ENCODE measurements at places on chromosomes 5 and 9.
A peak's percentile ranks its signal among the peaks of the same experiment; 100 is the strongest.

- no peak for DNase-seq
Measured at GRCh38 chr9:76456202-76456926, 2.6 kb upstream of the GCNT1 start.

GRCh38 chr5:65474130-65474711, 7.5 kb downstream of the ADAMTS6 start:
- DNase-seq: no peak

DNA sequence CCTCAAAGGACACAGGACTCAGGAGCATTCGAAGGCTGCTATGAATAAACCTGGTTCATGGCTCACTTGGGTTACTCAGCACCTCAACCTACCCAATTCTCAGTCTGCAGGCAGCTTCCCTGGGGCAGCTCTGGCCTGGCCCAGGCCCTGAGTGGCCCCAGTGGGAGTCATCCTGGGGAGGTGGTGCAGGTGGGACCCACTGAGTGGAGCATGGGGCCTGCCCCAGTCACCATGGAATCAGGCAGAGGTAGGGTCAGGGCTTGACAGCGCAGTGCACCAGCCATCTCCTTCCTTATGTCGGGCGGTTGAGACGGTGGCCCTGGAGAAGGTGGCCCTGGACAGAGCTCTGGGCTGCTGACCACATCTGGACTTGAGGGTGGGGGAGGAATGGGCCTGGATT, 19.2 kb downstream of the PLEKHG4B start:
- no peak for DNase-seq

GRCh38 chr5:35149041-35149440, 81.2 kb downstream of the PRLR start:
- DNase-seq: no peak

DNA sequence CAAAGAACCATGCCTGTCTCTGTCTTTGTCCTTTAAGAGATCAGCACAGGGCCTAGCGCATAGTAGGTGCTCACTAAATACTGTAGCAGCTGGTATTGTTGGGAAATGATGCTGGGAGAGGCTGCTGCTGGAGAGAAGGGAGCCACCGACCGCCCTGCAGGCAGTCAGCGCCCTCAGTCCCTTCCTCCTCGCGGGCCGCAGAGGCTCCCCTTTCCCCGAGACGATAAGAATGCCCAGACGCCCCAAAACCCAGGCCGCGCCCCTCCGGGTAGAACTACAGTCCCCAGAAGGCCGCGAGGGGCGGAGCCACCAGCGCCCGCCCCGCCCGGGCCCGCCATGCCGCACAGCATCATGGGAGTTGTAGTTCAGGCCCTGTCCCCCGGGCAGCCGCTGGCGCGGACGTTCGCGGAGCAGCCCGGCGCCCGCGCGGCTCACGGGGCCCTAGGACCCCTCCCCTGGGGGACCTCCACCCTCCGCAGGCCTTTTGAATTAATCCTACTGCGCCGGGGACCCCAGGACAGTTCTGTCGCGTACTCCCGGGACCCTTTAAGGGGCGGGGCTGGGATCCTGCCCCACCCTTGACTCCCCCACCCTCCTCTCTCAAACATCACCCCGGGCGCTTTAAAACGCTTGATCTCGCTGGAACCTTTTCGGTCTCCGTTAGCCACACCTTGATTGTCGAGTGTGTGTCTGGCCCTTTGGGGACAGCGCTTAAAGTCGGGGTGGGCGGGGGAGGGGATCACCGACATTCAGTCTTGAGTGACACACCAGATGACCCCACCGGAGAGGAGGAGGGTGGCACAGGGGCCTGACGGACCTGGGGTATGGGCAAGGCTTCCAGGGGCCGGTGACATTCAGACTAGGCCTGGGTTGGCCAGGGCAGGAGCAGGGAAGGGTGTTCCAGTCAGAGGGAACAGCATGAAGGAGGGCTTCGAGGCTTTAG, 24.8 kb upstream of the IER5L start:
- DNase-seq: peak; percentile 83

DNA sequence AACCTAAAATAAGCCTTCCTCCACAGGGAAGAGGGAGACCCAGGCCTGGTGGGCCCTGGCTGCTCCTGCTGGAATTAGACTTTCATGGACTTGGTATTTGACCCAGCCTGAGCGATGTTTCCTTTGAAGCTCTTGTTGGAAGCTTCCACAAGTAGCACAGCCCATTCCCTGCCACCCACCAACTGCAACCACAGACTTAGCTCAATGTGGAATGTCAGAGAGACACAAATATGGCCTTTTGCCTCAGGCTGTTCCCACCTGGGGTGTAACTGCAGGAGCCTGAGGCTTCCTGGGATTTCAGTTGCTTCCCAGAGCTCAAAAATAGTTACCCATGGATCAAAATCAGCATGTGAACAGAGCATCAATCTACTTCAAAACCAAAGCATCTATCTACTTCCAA, 70.3 kb upstream of the LHFPL2 start:
- no peak for DNase-seq

GRCh38 chr5:38443390-38443789, 113.1 kb downstream of the LIFR start:
- no peak for DNase-seq

DNA sequence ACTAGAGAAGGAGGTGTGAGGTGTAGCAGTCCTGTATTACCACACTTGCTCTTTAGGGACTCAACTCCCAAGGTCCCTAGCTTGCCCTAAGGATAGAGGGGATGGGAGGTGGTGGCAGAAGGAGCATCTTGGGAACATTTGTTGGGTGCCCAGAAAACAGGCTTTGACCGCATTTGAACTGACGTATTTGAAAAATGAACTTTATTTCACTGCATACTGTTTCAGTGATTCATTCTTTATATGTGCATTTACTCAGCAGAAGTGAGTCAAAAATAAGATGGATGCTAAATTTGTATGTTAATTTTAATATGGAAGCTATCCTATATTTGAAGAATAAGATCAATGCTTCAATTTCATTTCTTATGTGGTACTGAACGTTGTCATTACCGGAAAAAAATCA, 18.7 kb downstream of the DMRT3 start:
- DNase-seq: no peak

DNA sequence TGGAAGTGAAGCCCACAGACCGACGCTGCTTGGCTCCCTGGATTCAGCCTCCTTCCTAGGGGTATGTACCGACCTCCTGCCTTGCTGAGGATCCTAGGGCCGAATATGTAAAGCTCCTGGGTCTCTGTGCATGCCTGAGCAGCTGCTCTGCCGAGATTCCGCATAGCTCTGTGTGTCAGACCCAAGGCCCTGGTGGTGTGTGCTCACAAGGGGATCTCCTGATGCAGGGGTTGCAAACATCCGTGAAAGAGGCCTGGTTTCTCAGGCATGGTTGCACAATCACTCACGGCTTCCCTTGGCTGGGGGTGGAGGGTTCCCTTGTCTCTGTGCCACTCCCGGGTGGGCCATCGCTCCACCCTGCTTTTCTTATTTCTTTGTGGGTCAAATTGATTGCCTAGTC, 19.9 kb upstream of the SVEP1 start:
- no peak for DNase-seq

- DNase-seq: no peak
Measured at GRCh38 chr5:150595466-150596031, 44.9 kb upstream of the SYNPO start.

DNA sequence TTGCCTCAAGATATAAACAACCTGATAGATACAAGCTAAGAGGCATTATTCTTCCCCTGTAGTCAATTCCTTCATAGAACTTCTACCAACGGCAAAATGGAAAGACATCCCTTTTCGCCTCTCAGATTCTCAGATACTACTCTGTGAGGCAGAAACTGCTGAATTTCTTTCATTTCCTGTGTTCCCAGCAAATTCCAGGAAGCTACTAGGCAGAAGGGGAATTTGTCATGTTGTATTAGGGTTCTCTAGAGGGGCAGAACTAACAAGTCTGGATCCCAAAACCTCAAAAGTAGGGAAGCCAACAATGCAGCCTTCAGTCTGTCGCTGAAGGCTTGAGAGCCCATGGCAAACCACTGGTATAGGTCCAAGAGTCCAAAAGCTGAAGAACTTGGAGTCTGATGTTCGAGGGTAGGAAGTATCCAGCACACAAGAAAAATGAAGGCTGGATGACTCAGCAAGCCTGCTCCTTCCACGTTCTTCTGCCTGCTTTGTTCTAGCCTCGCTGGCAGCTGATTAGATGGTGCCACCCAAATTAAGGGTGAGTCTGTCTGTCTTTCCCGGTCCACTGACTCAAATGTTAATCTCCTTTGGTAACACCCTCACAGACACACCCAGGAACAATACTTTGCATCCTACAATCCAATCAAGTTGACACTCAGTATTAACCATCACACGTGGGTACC, 15.2 kb downstream of the RNF180 start:
- no peak for DNase-seq

DNA sequence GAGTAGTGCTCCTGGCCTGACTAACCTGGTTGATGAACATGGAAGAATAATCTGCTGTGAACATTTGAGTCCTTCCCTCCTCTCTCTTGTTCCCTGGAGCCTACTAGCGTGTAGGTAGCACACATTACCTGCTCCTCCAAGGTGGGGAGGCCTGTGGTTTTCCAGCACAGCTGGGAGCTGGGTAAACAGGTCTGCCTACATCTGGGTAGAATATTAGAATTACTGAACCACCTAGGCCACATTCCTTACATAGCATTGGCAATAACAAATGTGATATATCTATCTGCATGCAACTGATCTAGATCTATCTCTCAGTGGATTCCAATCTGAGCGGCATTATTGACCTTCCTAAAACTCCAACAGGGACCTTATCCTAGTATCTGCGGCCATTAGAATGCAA, 151.0 kb upstream of the ZNF366 start:
- no peak for DNase-seq

GRCh38 chr9:3321186-3321585, 204.6 kb downstream of the RFX3 start:
- no peak for DNase-seq

GRCh38 chr9:14485366-14485765, 171.4 kb upstream of the NFIB start:
- no peak for DNase-seq

DNA sequence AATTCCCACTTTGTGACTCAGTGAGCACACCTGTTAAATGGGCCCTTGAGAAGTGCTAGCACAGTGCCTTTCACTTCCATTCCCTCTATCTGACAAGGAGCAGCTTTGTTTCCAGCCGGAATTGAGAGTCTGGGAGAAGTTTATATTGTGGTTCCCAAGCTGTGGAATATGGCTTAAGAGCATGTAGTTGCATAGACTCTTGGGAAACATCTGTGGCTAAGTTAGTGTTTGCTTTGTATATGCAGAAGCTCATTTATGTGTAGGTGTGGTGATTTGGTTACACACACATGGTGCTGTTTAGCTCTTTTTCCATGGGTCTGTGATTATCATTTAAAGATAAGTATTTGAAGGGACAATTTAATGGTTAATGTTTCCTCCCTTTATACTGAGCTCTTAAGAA, 110.5 kb upstream of the HMHB1 start:
- no peak for DNase-seq

DNA sequence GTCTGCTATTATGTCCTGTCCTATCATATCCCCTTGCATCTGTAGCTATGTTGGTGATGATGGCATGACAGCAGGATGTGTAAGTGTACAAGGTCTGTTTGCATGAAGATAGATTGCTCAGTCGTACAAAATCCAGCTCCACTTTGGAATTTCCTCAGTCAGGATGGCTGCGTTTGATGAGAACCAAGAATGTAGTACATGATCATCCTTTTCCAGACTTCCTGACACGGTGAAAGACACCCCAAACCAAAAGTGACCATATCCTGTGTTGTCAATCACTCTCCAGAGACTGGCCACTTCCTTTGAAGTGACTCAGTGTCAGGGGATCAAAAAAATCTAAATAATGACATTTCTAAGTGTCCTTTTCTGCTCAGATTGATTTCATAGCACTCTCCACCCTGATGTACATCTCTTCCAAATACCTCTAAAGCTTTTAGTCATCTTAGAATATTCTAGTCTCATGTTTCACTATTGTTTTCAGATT, 213.4 kb downstream of the PLK2 start:
- DNase-seq: no peak

GRCh38 chr5:143008809-143009521, 238.8 kb downstream of the ARHGAP26 start:
- DNase-seq: peak; percentile 54

GRCh38 chr5:125033602-125034001, 287.2 kb upstream of the ZNF608 start:
- DNase-seq: no peak

GRCh38 chr5:54307583-54307982, 2.8 kb downstream of the ARL15 start:
- DNase-seq: no peak

DNA sequence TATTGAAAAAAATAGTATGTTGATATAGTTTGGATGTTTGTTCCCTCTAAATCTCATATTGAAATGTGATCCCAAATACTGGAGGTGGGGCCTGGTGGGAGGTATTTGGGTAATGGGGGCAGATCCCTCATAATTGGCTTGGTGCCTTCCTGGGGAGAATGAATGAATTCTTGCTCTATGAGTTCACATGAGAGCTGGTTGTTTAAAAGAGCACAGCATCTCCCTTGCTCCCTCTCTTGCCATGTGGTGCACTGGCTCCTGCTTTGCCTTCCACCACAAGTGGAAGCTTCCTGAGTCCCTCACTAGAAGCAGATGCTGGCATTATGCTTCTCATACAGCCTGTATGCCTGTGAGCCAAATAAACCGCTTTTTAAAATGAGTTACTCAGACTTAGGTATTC, 154.8 kb downstream of the ADAMTS6 start:
- DNase-seq: no peak

- DNase-seq: no peak
Measured at GRCh38 chr5:136212252-136212721, 19.3 kb upstream of the SMIM32 start.

GRCh38 chr5:113965225-113965624, 396.6 kb upstream of the KCNN2 start:
- no peak for DNase-seq

DNA sequence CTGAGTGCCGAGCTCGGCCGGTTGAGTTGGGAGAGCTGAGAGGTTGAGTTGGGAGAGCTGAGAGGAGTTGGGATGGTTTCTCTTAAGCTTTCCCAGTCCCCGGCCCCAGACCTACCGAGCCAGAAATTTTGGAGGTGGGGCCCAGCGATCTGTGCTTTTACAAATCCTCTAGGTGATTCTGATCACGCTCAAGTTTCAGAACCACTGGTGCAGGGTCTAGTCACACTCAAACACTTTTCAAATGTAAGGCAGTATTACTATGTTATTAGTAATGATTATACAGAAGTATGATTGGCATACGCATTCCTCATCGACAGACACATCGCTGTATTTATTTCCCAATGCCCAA, 256 bp upstream of the CLINT1 start:
- DNase-seq: no peak

- no peak for DNase-seq
Measured at GRCh38 chr5:169331292-169331852, 30.4 kb upstream of the SLIT3 start.

DNA sequence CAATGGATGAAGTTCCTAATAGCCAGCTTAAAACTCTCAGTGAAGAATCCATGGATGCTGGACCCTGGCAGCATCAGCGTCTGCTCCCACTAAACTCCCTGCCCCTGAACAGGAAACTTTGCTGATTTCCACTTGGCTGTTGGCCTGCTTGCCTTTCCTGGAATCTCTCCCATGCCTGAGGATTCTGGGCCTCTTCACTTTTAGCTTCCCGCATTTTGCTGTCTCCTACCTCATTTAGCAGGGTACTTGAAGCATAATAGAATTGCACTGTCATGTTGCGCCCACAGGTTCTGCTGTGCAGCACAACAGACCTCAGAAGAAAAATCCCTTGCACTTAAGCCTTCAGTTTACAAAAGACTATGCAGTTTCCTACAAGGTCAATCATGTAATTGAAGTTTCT, 127.6 kb downstream of the DROSHA start:
- no peak for DNase-seq

Data from stimulated activated CD4-positive, alpha-beta T cell treated with anti-CD3 and anti-CD28 coated beads, Interleukin-1b, Interleukin-23, amount 100 ng/mL, for 1 hour (primary cell).